H9 (cell line): ENCODE measurements at places on chromosomes 16 and 17.

GRCh38 chr16:78843978-78844377 lies 744.5 kb downstream of the WWOX start:
- H3K27me3 ChIP-seq = no peaks in the 10 kb centered on the region
- no peaks in the 10 kb centered on the region; the same call in 2 of the 3 replicates for H3K36me3 ChIP-seq
- no peaks in the 10 kb centered on the region for H3K4me1 ChIP-seq

DNA sequence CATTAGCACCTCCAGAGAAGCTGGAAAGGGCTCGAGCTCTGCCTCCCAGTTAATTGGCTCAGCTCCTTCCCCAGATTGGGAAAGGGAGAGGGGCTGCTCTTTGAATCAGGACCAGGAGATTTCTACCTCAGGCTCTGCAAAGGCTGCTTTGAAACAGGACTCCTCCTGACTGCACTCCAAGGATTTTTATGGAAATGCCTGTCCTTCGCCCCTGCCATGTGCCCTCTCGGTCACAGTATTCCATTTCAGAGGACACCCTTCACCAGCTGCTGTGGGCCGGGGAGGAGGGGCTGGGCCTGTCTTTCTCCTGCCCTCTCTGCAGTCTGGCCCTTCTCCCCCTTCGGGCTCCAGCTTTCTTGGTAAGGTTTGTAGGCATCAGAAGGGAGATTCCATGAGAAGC lies 13.6 kb downstream of the MRM1 start:
- peaks cover 3% of the 10 kb centered on the region; the same call in 2 of the 3 replicates for H3K36me3 ChIP-seq
- H3K4me1 ChIP-seq = peaks cover 8% of the 10 kb centered on the region; the same call in 1 of the 2 replicates
- H3K4me3 ChIP-seq = no peak overlapping the region
- H3K27me3 ChIP-seq = no peaks in the 10 kb centered on the region
- no peak overlapping the region for H3K27ac ChIP-seq

DNA sequence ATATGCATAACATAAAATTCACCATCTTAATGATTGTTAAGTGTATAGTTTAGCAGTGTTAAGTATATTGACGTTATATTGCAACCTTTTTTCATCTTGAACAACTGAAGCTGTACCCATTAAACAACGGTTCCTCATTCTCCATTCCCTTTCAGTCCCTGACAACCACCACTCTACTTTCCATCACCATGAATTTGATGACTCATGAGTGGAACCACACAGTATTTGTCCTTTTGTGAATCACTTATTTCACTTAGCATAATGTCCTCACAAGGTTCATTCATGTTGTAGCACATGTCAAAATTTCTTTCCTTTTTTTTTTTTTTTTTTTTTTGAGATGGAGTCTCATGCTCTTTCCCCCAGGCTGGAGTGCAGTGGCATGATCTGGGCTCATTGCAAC lies 46.0 kb downstream of the HOXB1 start:
- H3K4me3 ChIP-seq = no peak overlapping the region
- no peak overlapping the region for H3K27ac ChIP-seq
- no peaks in the 10 kb centered on the region for H3K36me3 ChIP-seq
- H3K27me3 ChIP-seq = no peaks in the 10 kb centered on the region
- no peak for DNase-seq
- H3K4me1 ChIP-seq = no peaks in the 10 kb centered on the region

GRCh38 chr17:64385187-64386083 lies 5.2 kb downstream of the PECAM1 start:
- DNase-seq = no peak
- H3K4me3 ChIP-seq = no peak overlapping the region
- H3K27ac ChIP-seq = no peak overlapping the region

GRCh38 chr16:80741724-80742123 lies 62.7 kb downstream of the CDYL2 start:
- no peak for DNase-seq
- H3K36me3 ChIP-seq = no peaks in the 10 kb centered on the region
- no peaks in the 10 kb centered on the region for H3K27me3 ChIP-seq
- no peak overlapping the region for H3K4me3 ChIP-seq

- H3K27ac ChIP-seq = no peak overlapping the region
- H3K4me1 ChIP-seq = 0 out of 2 replicates have a peak, but pooled peaks cover 3% of the 10 kb centered on the region
- H3K27me3 ChIP-seq = peaks cover 3% of the 10 kb centered on the region; the same call in 1 of the 2 replicates
- peak overlapping the region; percentile 75 for H3K4me3 ChIP-seq
- H3K36me3 ChIP-seq = no peaks in the 10 kb centered on the region
Observed at GRCh38 chr17:48457080-48457836, 27.2 kb upstream of the SKAP1 start.

GRCh38 chr16:1057252-1057932 lies 15.2 kb upstream of the SSTR5 start:
- no peaks in the 10 kb centered on the region for H3K27me3 ChIP-seq
- peaks cover 2% of the 10 kb centered on the region; the same call in 1 of the 3 replicates for H3K36me3 ChIP-seq
- H3K27ac ChIP-seq = no peak overlapping the region

DNA sequence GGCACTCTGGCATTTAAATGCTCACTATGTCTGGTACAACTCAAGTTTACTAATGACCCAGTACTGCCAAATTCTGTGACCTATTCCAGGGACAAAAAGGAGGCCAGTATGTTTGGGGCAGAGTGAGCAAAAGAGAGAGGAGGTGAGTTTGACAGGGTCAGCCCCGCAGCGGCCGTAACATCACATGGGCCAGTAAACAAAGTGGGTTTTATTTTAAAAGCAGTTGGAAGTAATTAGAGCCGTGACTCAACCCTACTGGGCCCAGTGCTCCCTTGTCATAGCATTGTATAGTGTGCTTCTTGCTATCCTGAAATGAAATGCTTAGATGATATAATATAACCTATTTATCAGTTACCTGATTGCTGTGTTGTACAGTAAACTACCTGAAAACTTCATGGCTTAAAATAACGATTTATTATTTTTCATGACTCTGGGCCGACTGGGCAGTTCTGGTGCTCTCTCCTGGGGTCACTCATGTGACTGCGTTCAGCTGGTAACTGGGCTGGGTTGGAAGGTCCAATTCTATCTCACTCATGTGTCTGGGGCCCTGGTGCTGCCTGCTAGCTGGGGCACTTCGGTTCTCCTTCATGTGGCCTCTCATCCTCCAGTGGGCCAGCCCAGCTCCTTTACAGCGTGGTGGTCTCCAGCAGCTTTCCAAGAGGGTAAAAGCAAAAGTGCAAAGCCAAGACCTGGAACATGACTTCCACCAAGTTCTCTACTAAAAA lies 27.4 kb downstream of the IQCK start:
- no peaks in the 10 kb centered on the region for H3K36me3 ChIP-seq
- H3K4me1 ChIP-seq = no peaks in the 10 kb centered on the region
- no peak overlapping the region for H3K27ac ChIP-seq
- H3K4me3 ChIP-seq = no peak overlapping the region
- no peaks in the 10 kb centered on the region for H3K27me3 ChIP-seq

GRCh38 chr17:50356892-50357510 lies 11.1 kb downstream of the XYLT2 start:
- no peaks in the 10 kb centered on the region for H3K27me3 ChIP-seq
- DNase-seq = no peak
- peaks cover 57% of the 10 kb centered on the region for H3K36me3 ChIP-seq
- H3K4me1 ChIP-seq = no peaks in the 10 kb centered on the region

- H3K27me3 ChIP-seq = no peaks in the 10 kb centered on the region
- peak overlapping the region; percentile 77; the same call in 1 of the 3 replicates for H3K4me3 ChIP-seq
- DNase-seq = no peak
- peaks cover 12% of the 10 kb centered on the region for H3K36me3 ChIP-seq
- no peak overlapping the region for H3K27ac ChIP-seq
- H3K4me1 ChIP-seq = peaks cover 11% of the 10 kb centered on the region; the same call in 1 of the 2 replicates
Observed at GRCh38 chr16:46788891-46789474, 40.8 kb upstream of the MYLK3 start.

DNA sequence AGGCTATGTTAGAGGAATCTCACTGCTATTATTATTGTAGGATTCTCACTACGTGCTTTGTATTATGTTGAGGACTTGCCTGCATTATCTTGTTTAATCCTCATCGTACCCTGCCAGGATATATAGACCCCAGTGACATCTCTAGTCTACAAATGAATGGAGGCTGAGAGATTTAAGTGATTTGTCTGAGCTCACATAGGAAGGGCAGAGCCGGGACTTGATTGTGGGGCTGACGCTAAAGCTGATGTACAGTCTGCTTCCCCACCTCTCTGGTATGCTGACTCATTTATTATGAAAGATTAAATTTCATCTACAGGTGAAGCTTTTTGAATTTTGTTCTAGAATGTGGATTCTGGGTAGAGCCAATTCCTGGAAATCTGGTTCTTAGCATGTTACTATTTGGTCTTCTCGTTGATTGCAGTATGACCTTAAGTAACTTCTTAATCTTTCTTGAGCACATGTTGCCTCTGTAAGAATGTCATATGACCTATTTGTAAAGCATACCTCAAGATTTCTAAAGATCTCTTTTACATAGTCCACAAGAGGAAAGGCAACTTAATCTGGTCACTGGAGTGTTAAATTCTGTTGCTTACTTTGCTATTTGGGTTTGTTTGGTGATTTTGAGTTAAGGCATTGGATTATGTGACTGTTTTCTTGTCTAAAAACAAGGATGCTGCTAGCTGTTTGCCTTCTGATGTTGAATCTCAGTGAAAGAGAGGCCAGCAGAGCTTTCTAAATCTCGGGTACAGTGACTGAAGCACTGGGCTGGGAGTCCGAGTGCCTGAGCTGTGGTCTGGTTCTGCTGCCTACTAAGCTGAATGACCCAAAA lies 12.4 kb downstream of the METTL9 start:
- H3K4me3 ChIP-seq = no peak overlapping the region
- H3K27me3 ChIP-seq = no peaks in the 10 kb centered on the region
- peaks cover 14% of the 10 kb centered on the region for H3K4me1 ChIP-seq
- no peak for DNase-seq

- H3K27me3 ChIP-seq = no peaks in the 10 kb centered on the region
- H3K4me1 ChIP-seq = no peaks in the 10 kb centered on the region
- H3K36me3 ChIP-seq = no peaks in the 10 kb centered on the region
- H3K4me3 ChIP-seq = no peak overlapping the region
- DNase-seq = no peak
- H3K27ac ChIP-seq = no peak overlapping the region
Observed at GRCh38 chr16:25097276-25097975, 14.1 kb upstream of the LCMT1 start.

GRCh38 chr17:45312477-45313420 lies 4.1 kb downstream of the MAP3K14 start:
- no peaks in the 10 kb centered on the region; the same call in 1 of the 2 replicates for H3K27me3 ChIP-seq
- DNase-seq = no peak

GRCh38 chr16:77273815-77274214 lies 74.6 kb downstream of the SYCE1L start:
- DNase-seq = no peak
- no peak overlapping the region for H3K27ac ChIP-seq
- H3K36me3 ChIP-seq = no peaks in the 10 kb centered on the region
- H3K4me3 ChIP-seq = no peak overlapping the region
- no peaks in the 10 kb centered on the region for H3K27me3 ChIP-seq
- H3K4me1 ChIP-seq = peaks cover 3% of the 10 kb centered on the region; the same call in 1 of the 2 replicates

DNA sequence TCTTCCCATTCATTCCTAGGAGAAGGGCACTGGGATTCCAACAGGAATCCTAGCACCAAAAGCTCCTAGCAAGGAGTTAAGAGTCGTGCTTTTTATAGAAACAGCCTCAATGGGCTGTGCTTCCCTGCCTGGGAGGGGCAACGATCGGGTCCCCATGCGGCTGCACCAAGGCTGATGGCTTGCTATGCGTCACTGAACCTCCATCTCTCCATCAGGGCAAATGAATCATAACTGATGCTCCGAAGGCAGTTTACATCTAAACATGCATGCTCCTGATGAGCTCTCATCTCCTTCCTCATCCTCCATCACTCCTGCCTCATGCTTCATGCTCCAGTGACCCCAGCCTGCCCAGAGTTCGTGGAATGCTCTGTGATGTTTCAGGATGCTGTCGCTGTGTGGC lies 270.5 kb downstream of the FOXL1 start:
- H3K27me3 ChIP-seq = no peaks in the 10 kb centered on the region
- no peak overlapping the region for H3K4me3 ChIP-seq
- no peak overlapping the region for H3K27ac ChIP-seq
- no peaks in the 10 kb centered on the region for H3K4me1 ChIP-seq
- H3K36me3 ChIP-seq = no peaks in the 10 kb centered on the region

GRCh38 chr16:3787924-3788661 lies 70.8 kb upstream of the TRAP1 start:
- H3K27me3 ChIP-seq = no peaks in the 10 kb centered on the region
- no peaks in the 10 kb centered on the region for H3K4me1 ChIP-seq
- DNase-seq = no peak
- peaks cover 29% of the 10 kb centered on the region for H3K36me3 ChIP-seq

DNA sequence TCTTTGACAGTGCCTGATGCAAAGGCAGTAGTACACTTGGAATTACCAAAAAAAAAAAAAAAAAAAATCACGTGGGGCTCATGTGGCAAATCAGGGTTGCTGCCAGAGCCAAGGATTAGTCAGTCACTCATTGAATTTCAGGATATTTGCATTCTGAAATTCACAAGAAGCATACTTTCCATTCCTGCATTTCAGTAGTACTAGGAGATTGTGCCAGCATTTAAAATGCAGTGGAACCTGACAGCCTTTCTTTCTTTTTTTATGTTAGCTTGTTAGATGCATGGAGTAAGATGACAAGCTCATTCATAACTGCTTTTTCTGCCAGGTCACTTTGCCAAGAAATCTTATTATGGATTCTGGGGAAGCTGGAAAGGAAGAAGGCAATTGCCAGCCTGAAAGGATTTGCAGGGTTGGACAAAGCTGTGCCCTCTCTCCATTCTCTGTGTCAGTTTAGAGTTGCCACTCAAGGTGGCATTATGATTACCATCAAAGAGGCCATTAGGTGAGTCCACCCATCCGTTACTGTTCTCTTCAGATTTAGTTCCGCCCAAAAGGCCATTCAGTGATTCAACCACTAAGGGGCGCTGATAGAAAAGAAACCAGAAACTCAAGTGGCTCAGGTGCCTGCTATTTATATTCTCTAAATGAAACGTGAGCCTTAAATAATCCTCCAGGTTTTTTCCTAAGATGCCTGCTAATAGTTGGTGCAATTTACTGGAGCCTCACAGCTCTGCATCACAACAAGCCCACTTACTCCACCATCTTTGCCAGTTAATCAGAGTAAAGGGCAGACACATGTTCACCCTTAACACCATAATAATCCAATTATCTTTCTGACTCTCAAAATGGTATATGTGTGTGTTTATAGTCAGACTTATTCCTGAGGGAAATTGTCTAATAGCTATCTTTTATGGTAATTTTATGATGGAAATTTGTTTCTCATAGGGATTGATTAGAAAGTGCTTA lies 59.0 kb downstream of the TANGO6 start:
- no peaks in the 10 kb centered on the region for H3K36me3 ChIP-seq
- no peak overlapping the region for H3K4me3 ChIP-seq
- no peak overlapping the region for H3K27ac ChIP-seq
- H3K4me1 ChIP-seq = no peaks in the 10 kb centered on the region

DNA sequence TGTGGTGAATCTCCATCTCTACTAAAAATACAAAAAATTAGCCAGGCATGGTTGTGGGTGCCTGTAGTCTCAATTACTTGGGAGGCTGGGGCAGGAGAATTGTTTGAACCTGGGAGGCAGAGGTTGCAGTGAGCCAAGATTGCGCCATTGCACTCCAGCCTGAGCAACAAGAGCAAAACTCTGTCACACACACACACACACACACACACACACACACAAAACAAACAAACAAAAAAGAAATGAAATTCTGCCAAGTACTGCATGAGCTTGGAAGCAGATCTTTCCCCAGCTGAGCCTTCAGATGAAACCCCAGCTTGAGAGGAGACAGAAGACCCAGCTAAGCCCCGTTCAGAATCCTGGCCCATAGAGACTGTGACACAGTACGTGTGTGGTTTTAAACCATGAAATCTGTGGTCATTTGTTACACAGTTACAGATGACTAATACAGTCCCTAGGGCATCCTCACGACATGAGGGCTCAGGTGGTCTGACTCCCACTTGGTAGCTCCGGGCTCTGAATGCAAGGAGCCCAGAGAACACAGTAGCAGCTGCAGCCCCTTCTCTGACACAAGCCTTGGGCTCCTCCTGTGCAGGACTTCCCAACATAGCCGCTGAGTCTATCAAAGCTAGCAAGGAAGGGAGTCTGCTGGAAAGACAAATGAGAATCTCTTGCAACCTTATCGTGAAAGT lies 132.8 kb downstream of the SEC14L1 start:
- DNase-seq = peak; percentile 21
- no peak overlapping the region for H3K27ac ChIP-seq
- H3K4me1 ChIP-seq = no peaks in the 10 kb centered on the region
- no peaks in the 10 kb centered on the region for H3K27me3 ChIP-seq
